ENCODE measurements at places on chromosomes 11 and 22.

DNA sequence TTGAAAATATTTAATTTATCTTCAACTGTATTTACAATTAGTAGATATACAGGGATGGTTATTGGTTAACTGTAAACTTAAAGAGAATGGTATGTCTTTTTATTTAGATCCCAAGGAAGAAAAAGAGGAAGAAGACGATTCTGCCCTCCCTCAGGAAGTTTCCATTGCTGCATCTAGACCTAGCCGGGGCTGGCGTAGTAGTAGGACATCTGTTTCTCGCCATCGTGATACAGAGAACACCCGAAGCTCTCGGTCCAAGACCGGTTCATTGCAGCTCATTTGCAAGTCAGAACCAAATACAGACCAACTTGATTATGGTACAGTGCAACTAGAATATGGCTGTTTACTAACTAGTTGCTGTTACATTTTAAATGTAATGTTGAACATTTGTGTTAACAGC lies 12.7 kb upstream of the CNTF start:
- no peak for DNase-seq

- no peak for DNase-seq
These were observed 25.1 kb upstream of the LDLRAD3 start for GRCh38 chr11:35918716-35919115.

DNA sequence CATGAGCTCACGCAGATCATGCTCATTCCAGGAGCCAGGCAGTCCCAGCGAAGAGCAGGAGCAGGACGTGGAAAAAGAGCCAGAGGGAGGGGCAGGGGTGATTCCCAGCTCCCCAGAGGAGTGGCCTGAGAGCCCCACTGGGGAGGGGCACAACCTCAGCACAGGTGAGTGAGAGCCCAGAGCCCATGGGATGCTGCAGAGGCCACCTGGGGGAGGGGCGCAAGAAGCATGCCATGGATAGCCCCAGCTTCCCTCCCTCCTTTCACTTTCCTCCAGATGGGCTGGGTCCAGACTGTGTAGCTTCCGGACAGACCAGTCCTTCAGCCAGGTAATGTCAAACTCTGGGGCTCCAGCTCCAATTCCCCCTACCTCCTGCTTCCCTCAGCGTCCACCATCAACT lies 6.2 kb downstream of the SMTNL1 start:
- DNase-seq: no peak

DNA sequence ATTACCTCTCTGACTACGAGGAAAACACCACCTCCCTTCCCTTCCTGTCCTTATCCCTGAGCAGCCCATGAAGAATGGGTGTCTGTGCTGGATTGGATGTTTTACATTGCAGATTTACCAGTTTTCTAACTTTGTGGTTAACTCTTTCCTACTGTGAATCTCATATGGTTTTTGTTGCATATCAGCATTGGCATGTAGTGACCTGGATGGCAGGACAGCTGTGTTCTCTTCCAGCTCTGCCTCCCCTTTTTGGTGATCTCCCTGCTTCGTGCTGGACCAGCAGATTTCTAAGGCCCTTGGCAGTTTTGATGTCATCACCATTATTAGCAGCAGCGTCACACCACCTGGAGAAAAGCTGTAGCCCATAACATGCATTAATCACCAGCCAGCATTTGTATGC lies 26.7 kb downstream of the OR6Q1 start:
- no peak for DNase-seq

DNA sequence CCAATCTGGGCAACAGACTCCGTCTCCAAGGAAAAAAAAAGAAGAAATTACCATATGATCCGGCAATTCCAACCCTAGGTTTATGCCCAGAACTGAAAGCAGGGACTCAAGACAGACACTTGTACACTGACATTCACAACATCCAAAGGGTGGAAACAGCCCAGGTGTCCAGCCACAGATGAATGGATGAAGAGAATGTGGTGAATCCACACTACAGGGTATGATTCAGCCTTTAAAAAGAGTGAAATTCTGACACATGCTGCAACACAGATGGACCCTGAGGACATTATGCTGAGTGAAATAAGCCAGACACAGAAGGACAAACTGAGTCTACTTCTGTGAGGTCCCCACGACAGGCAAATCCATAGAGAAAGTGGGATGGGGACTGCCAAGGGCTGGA lies 43.9 kb downstream of the SGSM3 start:
- peak; percentile 2 for DNase-seq

GRCh38 chr11:130099356-130099755 lies 29.7 kb downstream of the APLP2 start:
- DNase-seq: no peak

DNA sequence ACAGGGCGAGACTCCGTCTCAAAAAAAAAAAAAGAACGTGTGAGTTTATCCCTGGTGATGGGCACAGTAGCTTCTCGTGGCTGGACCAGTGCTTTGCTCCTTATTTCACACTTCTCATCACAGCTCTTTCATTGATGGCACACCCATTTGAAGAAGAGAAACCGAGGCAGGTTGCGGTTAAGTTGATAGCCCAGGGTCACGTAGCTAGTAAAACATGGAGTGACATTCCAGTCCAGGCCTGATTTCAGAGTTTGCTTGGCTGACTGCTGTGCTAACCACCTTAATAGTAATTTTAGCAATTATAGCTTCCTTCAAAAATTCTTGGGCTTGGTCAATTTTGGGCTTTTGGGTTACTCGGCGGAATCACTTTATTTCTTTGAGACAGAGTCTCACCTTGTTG lies 25.8 kb downstream of the AP2A2 start:
- DNase-seq: no peak

- DNase-seq: no peak
These were observed 137.8 kb downstream of the LUZP2 start for GRCh38 chr11:24634606-24635160.

DNA sequence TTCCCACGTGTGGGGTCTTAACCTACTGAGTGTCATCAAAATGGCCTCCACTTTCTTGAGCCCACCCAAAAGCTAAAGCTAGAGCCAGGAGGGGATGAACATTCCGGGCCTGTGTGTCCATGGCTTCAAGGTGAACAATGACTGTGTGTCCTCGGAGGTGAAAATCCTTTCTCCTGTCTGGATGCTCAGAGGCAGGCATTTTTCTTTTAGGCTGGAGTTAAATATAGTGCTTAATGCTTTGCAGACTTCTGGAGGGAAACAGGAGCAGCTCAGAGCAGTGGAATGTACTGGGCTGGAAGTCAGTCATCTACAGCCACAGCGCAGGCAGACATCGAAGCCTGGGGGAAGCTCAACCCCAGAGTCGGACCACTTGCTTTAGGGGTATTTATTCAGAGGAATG lies 68.6 kb upstream of the TMEM45B start:
- no peak for DNase-seq

- no peak for DNase-seq
These were observed 76.8 kb downstream of the SOX6 start for GRCh38 chr11:16279524-16279923.

DNA sequence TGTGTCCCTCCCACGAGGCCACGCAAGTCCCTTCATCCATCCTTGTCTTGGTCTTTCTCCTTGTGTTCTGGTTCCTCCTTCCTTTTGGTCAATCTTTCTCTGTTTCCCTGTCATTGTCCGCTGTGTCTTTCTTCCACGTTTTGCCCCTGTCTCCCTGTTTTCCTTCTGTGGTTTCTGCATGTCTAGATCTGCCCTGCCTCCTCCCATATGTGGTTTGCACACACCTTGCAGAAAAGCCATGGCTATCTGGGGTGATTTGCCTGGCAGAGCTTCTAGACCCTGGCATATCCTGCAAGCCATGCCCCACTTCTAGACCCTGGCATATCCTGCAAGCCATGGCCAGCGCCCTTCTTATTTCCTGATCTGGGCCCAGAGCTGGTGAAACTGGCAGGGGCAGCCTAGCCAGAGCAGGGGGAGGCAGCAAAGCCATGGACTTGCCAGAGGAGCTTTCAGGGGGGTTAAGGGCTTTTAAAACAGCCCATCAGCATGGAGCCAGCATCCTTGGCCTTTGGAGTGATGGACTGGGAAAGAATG lies 131.6 kb upstream of the NECTIN1 start:
- DNase-seq: no peak

DNA sequence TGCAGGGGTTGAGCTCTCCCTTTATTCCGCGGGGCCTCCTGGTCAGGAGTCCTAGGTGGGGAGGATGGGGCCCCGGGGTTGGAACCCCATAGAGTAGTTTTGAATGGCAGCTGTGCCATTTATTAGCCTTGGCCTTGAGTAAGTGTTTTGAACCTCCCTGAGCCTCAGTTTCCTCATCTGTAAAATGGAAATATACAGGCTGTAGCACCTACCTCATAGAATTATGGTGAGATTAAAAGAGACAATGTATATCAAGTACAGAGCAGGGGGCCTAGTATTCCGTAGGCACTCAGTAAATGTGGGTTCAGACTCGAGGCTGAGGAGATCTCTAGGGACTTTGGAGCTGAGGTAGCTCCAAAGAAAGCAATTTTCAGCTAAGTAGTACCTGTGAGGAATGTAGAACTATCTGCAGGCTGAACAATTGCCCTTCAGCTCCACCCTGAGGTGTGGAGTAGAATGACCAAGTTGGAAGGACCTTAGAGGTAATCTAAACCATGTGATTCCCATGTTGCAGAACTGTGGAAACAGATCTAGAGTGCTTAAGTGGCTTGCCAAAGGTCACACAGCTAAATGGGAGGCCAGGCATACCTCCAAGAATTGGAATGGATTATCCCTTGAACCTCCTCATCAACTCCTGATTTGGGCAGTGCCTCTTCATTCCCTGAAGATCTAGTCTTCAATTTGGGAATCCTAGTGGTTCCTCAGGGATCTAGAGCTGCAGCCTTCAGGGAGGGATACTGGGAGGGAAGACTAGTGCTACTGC lies 682 bp downstream of the PGAP2 start:
- DNase-seq: no peak

GRCh38 chr11:133525976-133526375 lies 6.3 kb downstream of the OPCML start:
- no peak for DNase-seq

- DNase-seq: no peak
These were observed 17.1 kb downstream of the TOM1 start for GRCh38 chr22:35316751-35317150.

DNA sequence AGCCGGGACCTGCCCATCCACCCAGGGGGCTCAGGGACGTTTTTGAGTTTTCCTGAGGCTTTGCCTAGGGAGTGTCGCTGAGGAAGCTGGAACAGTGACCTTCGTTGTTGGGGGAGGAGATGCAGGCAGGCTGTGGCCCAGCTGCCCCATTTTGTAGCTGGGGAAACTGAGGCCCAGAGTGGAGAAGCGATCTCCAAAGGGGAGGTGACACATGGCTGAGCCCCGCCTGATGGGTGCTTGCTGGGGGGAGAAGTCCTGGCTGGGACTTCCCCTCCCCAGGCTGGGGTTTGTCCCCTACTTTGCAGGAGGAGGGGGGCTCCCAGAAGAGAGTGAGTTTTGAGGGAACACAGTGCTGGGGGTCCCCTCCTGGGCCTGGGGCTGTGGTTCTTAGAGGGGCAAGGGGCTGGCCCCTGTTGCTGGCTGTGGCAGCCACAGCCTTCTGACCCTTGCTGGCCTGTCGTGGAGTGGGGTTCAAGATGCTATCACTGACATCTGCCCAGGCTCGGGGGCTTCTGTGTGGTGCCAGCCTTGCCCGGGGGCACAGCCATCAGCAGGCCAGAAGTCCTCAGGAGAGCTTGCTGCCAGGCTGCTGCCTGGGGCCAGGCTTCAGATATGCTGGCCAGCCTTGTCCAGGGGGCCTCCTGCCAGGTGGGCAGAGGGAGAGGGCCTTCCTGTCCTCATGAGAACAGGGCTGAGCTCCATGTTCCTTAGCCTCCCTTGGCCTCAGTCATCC lies 21.4 kb downstream of the KCNQ1 start:
- no peak for DNase-seq

- DNase-seq: no peak
These were observed 5.5 kb upstream of the PATE1 start for GRCh38 chr11:125740617-125741016.

GRCh38 chr11:10366568-10367331 lies 61.9 kb downstream of the ADM start:
- DNase-seq: peak; percentile 72

Measured in AG09309 (cell line).